ENCODE measurements at places on chromosomes 3 and 15.

GRCh38 chr3:25723802-25724201 lies 59.1 kb upstream of the TOP2B start:
- DNase-seq: no peak

GRCh38 chr3:156174229-156174847 lies 54.0 kb downstream of the KCNAB1 start:
- peak; percentile 49 for DNase-seq

DNA sequence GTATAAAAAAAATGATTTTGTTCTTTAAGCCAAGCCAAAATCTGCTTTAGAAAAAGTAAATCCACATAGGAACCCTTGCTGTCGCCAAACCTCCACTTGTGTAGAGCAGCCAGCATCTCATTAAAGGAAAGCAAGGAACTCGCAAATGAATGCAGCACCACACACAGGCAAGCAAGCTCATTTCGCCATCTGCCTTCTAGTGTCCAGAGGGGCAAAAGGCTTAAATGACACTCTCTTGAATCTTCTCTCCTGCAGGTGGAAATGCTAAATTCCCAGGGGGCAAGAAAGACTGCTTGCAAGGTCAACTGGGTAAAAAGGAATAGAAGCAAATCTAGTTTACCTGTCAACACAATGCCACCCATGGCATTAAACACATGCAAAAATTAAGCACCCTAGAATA lies 2.4 kb downstream of the MB21D2 start:
- no peak for DNase-seq

DNA sequence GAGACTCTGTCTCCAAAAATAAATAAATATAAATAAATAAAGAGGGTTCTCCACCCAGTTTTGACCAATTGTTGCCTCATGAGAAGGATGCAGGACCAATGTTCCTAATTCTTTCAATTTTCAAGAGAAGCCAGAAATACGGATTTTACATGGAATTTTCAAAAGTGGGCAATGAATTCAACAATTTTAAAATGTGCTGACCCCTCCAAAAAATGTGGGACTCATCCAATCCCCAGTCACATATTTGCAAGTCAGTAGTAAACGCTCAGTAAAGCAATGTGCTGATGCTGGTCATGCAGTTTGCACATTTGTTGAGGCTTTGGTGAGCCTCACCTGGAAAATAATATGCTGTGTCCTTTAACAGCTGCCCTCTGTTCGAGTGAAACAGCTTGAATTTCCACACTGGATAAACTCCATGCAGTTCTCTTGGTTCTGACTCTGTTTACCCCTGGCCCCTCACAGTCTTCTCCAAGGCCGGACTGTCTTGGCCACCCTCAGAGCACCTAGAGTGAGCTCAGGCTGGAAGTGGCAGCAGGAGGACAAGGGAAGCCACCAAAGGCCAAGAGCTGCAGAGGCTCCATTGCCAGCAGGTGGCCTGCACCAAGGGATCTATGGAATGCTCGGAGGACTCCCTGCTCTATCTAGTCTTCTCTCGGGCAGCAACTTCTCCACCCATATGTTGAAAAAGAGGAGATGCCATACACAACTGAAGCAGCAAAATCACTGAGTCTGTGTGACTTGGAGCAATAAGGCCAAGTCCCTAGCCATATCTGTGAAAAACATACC lies 246.8 kb downstream of the UACA start:
- no peak for DNase-seq

GRCh38 chr3:149589332-149589731 lies 68.5 kb downstream of the WWTR1 start:
- no peak for DNase-seq

DNA sequence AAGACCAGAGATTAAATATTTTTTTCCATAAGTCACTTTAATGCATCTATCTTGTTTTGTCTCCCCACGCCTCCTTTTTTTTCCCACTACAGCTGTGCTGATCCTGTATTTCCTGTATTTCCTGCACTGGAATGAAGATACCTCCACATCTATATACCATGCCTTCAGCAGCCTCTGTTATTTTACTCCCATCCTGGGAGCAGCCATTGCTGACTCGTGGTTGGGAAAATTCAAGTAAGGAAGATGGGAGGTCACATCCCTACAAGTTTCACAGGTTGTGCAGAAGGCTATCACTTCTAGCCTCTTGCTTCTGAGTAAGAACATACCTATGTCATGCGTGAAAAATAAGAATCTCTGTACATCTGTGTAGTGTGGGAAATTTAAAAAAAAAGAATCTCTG lies 3.1 kb downstream of the SLC15A2 start:
- DNase-seq: no peak

GRCh38 chr3:48514431-48515227 lies 10.7 kb upstream of the SHISA5 start:
- no peak for DNase-seq

GRCh38 chr15:88646088-88646405 lies 7.2 kb downstream of the ISG20 start:
- no peak for DNase-seq

DNA sequence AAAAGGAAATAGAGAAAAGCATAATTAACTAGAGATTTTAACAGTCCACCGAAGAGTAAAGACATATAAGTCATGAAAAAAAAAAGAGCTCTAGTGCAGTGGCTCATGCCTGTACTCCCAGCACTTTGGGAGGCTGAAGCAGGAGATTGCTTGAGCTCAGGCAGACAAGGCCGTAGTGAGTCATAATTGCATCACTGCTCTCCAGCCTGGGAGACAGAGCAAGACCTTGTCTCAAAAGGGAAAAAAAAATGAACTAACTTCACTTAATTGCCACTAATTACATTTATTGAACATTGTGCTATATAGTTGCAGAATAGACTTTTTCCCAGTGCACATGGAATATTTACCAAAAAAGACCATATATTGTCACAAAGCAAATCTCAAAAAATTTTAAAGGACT lies 221.8 kb downstream of the CBLB start:
- no peak for DNase-seq

DNA sequence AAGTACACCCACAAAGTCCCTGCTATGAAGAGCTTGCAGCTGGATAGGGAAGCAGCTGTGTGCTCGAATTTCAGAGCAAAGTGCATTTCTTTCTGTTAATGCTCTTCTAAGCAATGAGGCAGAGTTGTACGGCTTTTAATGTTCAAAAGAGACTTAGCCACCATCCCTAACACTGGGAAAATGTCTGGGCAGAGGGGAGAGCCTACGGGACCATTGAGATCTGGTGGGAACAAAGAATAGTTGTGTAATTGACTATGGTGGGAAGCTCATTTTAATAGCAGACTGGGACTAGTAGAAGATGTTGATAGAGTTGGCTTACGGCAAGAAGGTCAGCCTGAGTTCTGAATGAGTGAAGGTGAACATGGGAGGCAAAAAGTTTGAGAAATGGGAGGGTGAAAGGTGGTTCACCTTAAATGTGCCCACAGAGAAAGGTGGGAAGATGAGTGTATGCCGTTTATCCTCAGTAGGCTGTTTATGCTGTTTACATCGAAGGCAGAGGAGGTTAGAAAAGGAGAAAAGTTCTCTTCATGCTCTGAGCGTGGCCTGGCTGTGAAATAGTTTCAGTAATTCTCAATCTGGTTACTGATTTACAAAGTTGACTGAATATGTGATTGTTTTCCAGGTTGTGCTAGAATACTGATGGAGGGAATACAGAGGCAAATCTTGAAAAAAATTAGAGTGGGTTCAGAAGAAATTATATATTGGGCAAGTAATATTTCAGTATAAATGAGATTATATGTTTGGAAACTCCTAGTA lies 22.9 kb upstream of the UTS2B start:
- no peak for DNase-seq

GRCh38 chr15:38017721-38018120 lies 83.3 kb downstream of the TMCO5A start:
- no peak for DNase-seq
